GM23338 (cell line): ENCODE measurements at places on chromosomes 12 and 14.

- DNase-seq: no peak
Measured at GRCh38 chr14:69750495-69750894, 16.4 kb upstream of the SRSF5 start.

DNA sequence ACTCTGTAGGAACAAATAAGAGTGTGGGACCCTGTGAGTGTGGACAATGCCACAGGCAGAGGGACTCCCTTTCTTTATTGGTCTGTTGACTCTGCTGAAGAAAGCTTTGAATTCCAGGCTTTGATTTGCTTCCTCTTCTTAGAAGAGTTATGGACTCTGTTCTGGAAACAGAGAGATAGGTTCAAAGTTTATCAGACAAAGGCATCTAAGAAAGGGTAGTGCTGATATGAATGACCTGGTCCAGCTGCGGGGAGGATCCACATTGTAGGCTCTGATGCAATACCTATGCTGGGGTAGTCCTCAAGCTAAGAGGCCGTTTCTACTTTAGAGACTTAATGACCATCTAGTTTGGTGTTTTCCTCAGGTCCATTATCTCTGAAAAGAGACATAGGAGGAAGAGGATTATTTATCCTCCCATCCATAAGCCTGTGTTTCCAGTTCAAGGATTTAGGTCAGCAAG is 10.7 kb upstream of the IKZF4 start:
- DNase-seq: no peak

DNA sequence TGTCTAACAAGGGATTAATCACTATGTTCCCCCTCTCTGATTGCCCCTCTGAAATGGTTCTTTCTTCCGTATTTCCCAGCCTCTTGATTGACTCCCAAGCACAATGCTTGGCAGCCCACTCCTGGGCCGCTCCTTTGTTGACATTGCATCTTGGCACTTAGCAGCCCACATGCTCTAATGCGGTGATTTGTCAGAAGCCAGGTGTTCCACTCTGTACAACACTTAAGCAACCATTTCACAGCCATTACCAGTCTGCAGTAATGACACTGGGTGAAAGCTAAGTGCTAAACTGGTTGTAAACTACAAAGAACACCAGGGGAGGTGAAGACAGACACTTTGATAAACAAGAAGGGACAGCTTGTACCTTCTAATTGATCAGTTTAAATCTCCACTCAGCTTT is 353.5 kb downstream of the TMEM132D start:
- no peak for DNase-seq

DNA sequence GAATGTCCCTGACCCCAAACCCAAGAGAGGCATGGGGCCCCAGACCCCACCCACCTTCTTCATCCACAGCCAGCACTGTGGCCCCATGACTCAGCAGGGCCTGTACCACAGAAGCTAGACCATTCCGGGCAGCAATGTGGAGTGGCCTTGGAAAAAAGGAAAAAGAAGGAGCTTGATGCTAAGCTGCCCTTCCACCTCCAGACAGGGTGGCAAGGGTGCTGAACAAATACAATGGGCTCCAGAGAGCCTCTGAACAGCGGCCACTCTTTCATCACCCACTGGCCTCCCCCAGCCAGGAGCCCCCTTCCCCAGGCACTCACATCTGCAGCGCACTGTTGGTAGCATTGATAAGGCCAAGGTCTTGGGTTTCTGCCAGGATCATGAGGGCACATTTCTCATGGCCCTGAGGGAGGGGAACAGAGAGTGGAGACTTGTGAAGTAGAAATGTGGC is 13.9 kb downstream of the SLC39A5 start:
- no peak for DNase-seq

- DNase-seq: no peak
Measured at GRCh38 chr12:28024231-28024995, 51.9 kb upstream of the PTHLH start.

DNA sequence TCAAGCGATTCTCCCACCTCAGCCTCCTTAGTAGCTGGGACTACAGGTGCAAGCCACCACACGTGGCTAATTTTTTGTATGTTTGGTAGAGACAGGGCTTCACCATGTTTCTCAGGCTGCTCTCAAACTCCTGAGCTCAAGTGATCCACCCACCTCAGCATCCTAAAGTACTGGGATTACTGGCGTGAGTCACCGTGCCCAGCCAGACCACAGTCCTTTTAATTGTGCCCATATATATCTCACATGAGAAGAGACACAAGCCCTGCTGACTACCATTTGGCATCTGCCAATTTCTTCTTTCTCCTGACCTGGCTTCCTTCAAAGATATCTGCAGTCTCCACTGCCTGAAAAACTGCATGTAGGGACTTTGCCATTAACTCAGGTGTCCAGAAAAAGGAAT is 142.5 kb downstream of the DPY19L2 start:
- no peak for DNase-seq

GRCh38 chr14:88064841-88065240 is 59.9 kb downstream of the GPR65 start:
- DNase-seq: no peak

DNA sequence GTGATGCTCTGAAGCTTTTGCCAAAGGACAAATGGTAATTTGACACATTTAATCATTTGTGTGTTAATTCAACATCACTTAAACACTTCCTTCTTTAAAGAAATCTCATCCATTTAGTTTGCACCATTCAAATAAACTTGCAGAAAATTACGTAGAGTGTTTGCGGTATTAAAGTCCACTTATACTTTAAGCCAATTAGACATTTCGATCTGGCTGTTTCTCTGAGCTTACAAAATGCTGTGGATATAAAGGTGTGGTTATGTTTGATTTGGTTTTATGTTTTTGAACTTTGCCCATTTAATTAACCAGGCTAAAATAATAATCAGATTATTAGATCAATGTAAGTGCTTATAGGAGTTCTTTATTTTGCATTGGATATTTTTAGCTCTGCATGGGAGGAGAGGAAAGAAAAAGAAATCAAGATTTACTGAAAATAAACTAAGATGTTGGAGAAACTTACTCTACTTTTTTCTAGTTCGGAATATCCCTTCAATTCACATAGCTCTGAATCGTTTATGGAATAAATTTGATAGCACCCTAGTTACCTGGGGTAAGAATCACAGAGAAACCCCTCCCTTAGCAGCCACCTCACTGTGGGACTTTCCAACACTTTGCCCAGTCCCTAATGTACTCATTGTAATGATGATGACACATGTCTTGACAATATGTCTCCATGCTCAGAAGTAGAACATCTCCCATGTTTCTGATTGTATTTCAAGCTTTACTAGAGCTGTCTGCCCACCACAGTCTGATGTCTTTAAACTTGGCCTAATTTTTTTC is 268.0 kb downstream of the BTG1 start:
- DNase-seq: no peak

DNA sequence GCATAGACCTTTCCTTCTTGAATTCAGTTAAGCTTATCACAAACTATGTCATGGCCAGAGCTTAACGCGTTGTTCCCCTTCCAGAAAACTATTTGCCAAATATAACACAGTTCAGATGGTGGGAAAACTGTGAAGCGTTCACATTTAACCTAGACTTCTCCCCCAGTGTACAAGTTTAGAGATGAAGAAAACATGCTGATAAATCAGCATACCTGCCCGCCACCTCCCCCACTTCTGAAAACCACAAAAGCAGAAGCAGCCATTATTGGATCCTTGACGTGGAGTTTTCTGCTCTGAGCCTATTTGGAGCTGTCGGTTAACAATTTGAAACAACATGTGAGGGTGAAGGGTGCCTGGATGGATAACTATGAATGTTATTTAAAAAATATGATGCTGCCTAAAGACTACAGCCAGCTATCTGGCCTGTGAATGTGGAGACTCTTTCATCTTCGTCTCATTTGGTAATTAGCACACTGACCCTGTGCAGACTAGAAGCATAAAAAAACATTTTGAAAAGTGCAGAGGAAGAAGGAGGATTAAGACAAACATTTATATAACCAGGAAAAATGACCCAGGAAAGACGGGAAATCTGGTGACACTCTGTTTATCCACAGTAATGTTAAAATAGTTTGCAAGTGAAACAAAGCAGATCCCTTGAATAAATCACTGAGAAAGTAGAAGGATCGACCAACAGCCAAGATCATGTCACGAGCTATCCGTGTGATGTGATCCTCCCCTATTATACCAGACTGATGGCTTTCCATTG is 408.2 kb downstream of the AEBP2 start:
- DNase-seq: no peak

GRCh38 chr14:75879031-75879430 is 102.8 kb downstream of the TGFB3 start:
- no peak for DNase-seq

- no peak for DNase-seq
Measured at GRCh38 chr14:55946231-55946630, 172.0 kb upstream of the PELI2 start.

GRCh38 chr12:105474672-105475071 is 144.2 kb downstream of the C12orf75 start:
- no peak for DNase-seq

- no peak for DNase-seq
Measured at GRCh38 chr12:68699486-68699885, 12.7 kb downstream of the NUP107 start.

GRCh38 chr12:68587448-68587873 is 23.2 kb upstream of the RAP1B start:
- DNase-seq: no peak

DNA sequence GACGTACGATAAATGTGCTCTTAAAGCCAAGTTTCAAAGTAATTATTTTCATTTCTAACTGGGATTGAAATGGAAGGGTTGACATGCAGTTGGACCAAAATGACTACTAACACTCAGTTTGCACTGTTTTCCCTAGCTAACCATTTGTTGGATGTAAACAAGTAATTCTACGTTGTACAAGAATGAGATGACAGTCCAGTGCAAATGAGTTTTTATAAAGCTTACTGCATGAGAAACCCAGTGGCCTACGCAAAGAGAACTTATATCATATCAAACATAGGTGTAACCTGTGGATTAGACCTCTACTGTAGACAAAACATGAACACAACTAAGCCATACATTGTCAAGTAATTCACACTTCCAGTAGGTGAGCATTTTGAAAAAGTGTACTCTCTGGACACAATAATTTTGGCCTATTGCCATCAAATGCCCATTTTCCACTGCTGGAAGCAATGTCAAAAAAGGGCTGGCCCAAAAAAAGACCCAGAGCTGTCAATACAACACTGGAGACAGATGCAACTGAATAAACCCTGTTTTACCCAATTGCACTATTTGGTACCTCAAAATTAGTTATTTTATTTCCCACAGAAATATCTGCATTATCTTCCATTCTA is 12.8 kb downstream of the SLC38A2 start:
- DNase-seq: no peak

DNA sequence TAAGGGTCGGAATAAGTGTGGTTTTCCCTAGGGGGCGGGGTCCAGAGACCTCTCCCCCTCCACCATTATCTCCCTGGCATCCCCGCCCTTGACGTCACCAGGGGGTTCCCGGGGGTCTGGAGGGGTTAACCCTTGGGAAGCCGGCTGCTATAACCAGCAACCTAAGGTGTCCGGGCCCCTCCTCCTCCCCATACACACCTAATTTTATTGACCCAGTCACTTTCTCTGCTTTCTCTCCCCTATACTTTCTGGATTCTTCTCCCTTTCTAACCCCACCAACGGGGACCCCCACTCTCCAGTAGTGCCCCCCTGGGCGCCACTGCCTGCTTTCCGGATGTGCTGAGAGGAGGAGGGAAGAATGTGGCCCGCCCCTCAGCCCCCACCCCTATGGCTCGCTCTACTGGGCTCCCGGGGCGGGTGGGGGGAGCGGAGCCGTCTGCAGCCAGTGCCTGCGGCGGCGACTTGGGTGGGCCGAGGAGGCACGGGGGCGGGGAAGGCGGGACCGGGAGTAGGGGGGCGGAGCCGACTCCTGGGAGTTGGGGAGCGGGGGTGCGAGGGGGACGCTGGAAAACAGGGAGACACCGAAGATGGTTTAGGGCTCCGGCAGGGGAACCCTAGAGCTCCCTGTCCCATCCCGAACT is 1.8 kb downstream of the GLI1 start:
- DNase-seq: peak; percentile 95
